Activated CD4-positive, alpha-beta T cell treated with anti-CD3 and anti-CD28 coated beads, Interleukin-10, Interleukin-2, amounts not matched to agents 100 ng/mL and 50 ng/mL, durations not matched to agents 16 hours and 8 hours (primary cell): ENCODE measurements at places on chromosomes 3 and 15.

DNA sequence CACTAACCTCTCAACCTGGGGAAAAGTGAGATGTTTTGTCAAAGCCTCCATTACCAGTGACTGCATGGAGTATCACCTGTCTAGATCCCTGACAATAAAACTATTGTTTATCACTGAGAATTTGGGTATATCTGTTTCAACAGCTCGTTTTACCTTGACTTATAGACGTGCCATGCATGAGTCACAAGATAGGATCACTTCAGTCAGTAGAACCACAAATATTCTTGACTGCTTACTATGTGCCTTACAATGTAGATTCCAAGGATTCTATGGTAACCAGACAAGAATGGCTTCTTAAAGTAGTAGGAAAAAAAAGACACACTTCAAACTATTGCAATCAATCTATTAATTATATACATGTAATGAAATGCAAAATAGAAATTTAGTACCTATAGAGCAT, 55.7 kb upstream of the GRM7 start:
- no peak for DNase-seq

DNA sequence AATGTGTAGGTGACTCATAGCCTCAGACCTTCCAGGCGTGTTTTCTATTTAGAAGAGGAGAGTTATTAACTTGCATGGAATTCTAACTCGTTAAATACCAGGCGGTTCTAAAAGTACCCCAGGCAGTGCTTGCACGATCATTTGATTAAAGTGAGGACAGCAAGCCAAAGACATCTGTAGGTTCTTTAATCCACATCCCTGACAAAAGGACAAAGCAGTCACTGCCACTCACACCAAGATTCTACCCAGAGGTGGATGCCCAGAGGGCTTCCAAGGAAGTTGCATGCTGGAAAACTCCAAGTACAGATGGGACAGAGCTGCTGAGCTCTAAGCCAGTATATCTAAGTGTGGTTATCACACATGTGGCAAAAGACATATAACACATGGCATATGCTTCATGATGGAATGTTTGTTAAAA, 372.1 kb downstream of the ROBO2 start:
- DNase-seq = no peak

DNA sequence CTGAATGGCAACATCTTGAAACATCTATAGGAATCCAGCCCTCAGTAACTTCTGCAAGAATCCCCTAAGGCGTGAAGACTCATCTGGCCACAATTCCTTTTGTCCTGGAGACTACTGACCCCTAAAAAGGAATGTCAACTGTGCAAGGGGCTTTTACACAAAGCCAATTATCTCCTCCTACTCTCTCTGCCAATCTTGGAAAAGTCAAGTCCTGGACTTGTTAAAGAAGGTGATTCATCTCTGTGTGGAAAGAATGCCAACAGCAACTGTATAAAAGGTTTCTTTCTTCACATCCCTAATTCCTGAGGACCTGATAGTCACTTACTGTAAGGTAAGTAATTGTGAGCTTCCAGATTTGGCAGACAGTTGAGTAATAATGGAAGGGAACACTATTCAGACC, 22.3 kb downstream of the THRB start:
- no peak for DNase-seq

- no peak for DNase-seq
These were observed 66.8 kb downstream of the IQSEC1 start for GRCh38 chr3:13006216-13006990.

- DNase-seq = no peak
These were observed 35.5 kb downstream of the CRTAP start for GRCh38 chr3:33149342-33149741.

DNA sequence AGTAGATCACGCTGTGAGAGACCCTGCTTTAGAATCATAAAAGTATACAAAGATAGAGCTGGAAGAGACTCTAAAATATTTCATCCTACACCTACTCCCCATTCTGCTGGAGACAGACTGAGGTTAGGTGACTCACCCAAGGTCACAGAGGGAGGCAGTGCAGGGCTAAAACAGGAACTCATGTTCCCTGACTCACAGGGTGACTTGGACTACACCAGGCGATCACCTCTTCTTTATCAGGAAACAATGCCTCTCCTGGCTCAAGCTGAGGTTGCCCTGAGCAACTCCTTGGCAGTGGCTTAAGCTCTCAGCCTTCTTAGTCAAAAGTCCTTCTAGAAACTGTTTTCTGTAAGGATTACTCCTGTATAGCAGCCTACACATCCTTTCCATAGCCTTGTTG, 26.4 kb upstream of the TNFAIP8L3 start:
- peak; percentile 32 for DNase-seq

DNA sequence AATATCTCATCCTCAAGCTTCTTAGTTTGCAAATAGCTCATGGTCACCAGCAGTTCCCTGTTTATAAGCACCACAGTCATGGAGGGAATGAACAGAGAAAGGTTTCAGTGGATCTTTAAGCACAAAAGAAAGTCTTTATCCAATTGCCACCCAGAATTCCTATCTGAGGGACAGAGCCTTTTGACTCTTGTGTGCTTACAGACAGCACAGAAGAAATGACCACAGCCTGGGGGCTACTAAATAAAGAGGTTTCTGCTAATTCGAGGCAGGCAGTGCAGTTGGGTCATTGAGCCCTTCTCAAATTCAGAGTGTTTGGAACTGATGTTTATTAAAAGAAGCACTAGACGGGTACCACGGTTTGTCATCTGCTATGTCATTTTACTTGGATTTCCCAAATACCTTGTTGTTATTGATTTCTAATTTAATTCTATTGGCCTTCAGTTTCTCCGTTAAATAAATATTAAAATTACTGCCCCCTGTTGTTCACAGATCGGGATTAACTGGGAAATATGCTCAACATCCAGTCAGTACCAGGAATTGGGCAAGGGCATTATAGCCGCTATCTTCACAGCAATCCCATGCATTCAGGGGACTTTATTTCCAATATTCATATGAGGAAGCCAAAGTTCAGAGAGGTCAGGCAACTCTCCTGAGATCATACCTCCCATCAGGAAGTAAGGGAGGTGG, 3.6 kb downstream of the PRICKLE2 start:
- DNase-seq = no peak

- no peak for DNase-seq
These were observed 33.8 kb downstream of the DNASE1L3 start for GRCh38 chr3:58176827-58177489.

GRCh38 chr3:193830791-193831191, 237.8 kb downstream of the OPA1 start:
- DNase-seq = no peak

DNA sequence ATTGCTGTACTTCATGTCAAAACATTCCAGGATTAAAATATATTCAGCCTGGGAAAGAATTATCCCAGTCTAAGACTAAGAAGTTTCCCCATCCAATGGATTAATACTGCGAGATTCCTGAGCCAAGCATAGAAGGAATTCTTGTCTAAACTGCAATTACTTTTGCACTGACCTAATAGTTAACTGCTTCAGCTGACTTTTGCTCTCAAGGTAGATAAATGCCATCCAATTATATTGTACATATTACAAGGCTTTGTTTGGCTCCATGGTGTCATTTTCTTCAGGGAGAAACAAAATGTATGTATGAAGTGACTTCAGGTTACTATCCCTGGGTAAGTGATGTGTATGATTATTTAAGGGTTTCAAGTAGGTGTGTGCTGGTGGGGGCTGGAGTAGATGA, 6.1 kb upstream of the IFT57 start:
- no peak for DNase-seq

- DNase-seq = no peak
These were observed 79.0 kb downstream of the NR2F2 start for GRCh38 chr15:96409215-96410138.

GRCh38 chr15:77033417-77033728, 37.5 kb downstream of the TSPAN3 start:
- no peak for DNase-seq

DNA sequence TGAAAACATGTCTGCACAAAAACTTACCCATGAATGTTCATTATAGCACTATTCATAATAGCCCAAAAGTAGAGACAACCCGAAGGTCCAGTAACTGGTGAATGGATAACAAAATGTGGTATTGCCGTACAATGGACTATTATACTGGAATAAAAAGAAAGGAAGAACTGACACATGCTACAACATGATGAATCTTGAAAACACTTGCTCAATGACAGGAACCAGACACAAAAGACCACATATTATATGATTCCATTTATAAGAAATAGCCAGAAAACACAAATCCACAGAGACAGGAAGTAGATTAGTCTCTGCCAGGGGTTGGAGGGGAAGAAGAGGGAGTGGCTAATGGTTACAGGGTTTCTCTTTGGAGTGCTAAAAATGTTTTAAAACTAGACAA, 18.3 kb downstream of the SHC4 start:
- no peak for DNase-seq

- DNase-seq = no peak
These were observed 3.2 kb upstream of the PPP4R2 start for GRCh38 chr3:72993391-72993790.

DNA sequence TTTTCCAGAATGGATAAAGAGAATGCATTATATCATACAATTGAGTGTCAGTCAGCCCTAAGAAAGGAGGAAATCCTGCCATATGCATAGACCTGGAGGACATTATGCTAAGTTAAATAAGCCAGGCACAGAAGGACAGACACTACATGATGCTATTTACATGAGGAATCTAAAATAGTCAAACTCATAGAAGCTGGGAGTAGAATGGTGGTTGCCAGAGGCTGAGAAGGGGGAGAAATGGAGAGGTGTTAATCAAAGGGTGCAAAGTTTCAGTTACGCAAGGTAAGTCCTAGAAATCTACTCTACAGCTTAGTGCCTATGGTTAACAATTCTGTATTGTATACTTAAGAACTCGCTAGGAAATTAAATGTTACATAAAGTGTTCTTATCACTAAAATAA, 66.5 kb downstream of the IL1RAP start:
- no peak for DNase-seq

DNA sequence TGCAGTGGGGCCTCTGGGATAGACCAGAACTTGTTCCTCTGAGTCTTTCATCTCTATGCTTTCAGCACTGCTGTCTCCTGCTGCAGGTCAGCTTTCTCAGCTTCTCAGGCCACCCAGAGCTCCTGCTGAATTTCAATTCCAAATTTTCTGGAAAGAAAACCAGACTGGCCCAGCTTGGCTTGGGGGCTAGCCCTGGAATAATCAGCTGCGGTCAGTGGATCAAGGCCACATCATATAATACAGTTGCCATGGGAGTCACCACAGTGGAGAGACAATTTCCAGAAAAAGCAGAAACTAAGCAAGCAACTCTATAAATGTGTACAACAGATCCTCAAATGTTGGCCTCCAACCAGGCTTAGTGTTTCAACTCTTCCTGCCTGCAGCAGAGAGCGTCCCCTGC, 91.1 kb upstream of the SLC24A5 start:
- no peak for DNase-seq

- no peak for DNase-seq
These were observed 26.9 kb upstream of the ADCY5 start for GRCh38 chr3:123475786-123476185.

- DNase-seq = no peak
These were observed 107.1 kb upstream of the TSC22D2 start for GRCh38 chr3:150300852-150301517.

DNA sequence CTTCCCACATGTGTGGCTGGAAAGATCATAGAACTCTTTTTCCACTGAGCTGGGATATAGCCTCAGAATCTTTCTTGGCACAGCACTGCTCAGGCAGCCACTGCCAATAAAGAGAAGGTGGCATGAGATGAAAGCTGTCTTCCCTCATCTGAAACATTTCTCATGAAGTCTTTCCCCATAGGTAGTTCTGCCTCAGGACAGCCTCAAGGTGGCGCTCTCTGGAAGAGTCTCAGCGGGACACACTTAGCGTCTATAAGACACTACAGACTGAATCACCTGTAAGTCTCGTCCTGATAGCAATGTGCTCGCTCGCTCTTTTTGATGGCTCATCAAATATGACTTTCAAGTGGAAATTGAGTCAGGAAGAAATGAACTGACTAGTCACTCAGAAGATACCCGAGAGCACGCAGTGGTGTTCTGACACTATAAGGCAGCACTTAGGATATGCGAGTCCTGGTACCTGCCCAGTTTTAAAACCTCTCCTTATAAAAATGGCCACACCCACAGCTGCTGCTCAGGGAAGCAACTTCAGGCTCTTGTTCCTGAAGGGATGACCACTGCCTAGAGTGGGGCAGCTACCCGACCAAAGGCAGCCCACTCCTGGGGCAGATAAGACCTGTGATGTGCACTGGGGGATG, 269.5 kb downstream of the SUCLG2 start:
- DNase-seq = peak; percentile 30

GRCh38 chr3:62128051-62128450, 245.3 kb downstream of the FEZF2 start:
- no peak for DNase-seq

DNA sequence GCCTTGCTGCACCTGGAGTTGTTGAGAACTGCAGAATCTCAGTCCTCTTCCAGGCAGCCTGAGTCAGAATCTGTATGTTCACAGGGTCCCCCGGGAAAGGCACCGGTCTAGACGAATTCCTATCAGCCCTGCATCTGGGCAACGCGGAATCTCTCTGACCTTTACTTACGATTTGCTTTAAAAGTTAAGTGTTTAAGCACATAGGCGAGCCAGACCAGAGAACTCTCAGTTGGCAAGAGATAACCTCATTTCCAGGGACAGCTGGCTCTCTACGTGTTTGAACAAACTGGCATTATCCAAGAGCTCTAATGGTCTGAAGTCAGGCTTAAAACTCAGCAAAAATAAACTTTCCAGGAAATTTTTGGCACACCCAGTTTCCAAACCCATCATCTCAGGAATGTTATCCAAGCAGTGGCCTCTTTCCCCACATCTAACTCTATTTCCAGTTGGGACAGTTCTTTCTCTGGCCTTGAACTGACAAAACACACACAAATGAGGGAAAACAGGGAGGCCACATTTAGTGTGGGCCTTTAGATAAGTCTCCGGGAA, 53.4 kb downstream of the HES1 start:
- no peak for DNase-seq

- no peak for DNase-seq
These were observed 6.3 kb downstream of the MTMR10 start for GRCh38 chr15:30985081-30985531.

DNA sequence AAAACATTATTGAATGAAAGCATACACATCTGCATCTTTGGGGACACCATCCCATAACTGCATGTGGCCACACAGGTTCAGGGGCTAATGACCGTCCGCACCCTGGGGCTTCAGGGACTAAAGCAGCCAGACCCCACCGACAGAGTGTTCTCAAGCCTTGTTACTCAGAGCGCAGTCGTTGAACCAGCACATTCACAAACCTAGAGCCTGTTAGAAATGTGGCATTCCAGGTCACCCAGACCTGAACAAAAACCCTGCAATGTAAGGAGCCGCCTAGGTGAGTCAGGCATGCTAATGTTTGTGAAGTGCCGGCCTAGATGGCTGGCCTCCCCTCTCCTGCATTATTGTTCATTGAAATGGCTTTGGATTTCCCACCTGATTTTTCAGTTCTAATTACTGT, 52.3 kb upstream of the HACD2 start:
- DNase-seq = no peak

- DNase-seq = no peak
These were observed 270.9 kb downstream of the ULK4 start for GRCh38 chr3:41690766-41691563.

- DNase-seq = no peak
These were observed 121.4 kb downstream of the GMPS start for GRCh38 chr3:155991847-155992246.

- peak; percentile 55 for DNase-seq
These were observed at the start of gene PPM1L for GRCh38 chr3:160755776-160756304. TSS of gene PPM1L (plus strand) at chr3:160756231.
